ENCODE measurements at places on chromosomes 7 and 10.
A peak's percentile ranks its signal among the peaks of the same experiment; 100 is the strongest.

GRCh38 chr10:29563420-29564035 lies 71.2 kb downstream of the SVIL start:
- no peak for DNase-seq

- DNase-seq, result no peak
Measured at GRCh38 chr10:71629131-71629530, 90.4 kb downstream of the C10orf105 start.

- DNase-seq, result peak; percentile 90
Measured at GRCh38 chr7:131105799-131106680, 221.6 kb upstream of the MKLN1 start.

- no peak for DNase-seq
Measured at GRCh38 chr7:45224832-45225231, 67.2 kb downstream of the RAMP3 start.

GRCh38 chr7:46366526-46366925 lies 445.5 kb upstream of the IGFBP3 start:
- DNase-seq, result no peak

- DNase-seq, result no peak
Measured at GRCh38 chr10:106310596-106310995, 853.9 kb downstream of the SORCS1 start.

Data from sciatic nerve (tissue), 2 donors.